ENCODE measurements at places on chromosomes 6 and 20.

DNA sequence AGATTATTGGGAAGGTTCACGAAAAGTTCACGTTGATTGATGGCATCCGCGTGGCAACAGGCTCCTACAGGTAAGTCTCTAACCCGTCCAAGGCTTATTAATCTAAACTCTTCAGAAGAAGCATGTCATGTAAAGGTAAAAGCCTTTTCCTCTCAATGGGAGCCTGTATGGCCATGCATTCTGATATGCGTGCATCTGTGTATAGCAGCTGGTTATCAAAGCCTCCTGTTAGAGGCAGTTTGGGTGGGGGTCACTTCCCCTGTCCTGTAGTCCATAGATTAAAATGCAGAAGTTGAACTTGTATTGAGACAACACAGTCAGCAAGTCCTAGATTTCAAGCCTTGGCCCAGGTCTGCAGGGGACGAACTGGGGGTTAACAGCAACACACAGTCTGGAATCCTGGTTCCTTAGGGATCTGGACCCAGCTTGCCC lies 14.2 kb upstream of the DHX35 start:
- DNase-seq, result no peak

DNA sequence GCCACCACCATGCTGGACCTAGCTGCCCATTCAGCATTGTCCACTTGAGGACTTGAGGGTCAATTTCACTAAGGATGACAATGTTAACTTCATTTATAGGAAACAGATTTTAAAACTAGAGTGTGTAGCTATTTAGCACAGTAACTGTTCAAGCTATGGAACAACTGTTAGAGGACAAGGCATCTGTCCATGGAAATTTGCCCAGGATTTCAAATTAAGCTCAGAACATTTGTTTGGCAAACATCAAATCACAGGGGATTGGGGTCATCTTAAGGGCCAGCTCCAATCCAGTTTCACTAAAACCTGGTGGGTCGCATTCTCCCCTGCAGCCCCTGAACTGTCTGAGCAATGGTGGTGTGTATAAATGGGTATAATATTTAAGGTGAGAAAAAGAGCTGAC lies 35.1 kb downstream of the PM20D2 start:
- no peak for DNase-seq

- DNase-seq, result no peak
These were observed 70.1 kb downstream of the SLC16A10 start for GRCh38 chr6:111157412-111157811.

GRCh38 chr6:104632588-104632987 lies 227.1 kb downstream of the HACE1 start:
- DNase-seq, result no peak

GRCh38 chr6:161153725-161154124 lies 120.1 kb downstream of the AGPAT4 start:
- DNase-seq, result no peak

DNA sequence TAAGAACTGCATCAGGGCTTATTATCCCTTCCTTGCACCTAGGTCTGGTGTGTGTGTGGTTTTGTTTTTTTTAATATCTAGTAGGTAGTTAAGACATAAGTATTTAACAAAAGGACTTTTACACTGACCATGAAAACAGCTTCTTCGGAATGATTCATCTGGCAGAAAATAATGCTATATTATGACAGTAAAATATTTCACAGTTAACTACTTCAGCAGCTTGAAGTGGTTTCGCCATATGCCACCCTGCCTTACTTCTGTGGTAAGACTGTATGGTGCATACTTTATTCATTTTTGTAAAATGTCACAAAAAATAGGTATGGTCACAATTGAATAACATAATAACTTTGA lies 858 bp upstream of the PTPRK start:
- no peak for DNase-seq

DNA sequence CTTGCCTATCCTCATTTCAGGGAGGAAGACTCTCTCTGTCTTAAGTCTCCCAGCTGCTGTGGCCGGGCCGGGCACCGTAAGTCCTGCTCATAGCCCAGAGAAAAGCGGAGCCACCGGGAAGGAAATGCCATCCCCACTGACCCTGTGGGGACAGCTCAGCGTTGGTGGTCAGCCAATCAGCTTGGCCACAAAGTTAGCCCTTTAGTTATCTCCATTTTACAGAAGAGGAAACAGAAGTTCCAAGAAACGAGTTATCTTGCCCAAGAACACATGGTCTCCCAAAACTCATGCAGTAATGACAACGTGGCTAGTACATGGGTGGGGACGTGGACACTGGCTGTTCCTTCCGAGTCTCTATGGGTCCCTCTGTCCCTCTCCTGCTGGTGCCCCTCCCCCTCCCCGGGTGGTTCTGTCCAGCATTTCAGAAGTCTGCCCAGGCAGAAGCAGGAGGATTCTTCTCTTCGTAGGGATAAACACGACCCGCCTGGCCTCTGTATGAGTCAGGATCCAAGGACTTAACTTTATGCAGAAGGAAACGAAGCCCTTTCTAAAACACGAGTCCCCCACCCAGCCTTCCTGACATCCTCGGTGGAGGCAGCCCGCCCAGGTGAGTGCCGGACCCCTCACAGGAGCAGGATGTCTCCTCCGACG lies 273.8 kb downstream of the CDH4 start:
- no peak for DNase-seq

GRCh38 chr6:54112151-54112650 lies 958 bp downstream of the MLIP start:
- no peak for DNase-seq

DNA sequence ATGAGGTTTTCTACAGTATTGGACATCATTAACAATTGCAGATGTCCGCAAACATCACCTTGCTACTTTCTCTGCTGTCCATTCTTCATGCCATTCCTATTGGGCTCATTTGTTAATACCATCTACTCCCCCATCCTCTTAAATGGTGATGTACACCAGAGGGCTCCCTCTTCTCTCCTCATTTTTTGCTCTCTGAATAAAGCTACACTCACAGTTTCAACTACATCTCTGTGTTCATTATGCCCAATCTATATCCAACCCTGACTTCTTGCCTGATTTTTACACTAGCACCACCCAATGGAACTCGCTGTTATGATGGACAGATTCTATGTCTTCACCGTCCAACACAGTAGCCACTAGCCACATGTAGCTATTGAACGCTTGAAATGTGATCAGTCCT lies 288.1 kb upstream of the ID4 start:
- no peak for DNase-seq

DNA sequence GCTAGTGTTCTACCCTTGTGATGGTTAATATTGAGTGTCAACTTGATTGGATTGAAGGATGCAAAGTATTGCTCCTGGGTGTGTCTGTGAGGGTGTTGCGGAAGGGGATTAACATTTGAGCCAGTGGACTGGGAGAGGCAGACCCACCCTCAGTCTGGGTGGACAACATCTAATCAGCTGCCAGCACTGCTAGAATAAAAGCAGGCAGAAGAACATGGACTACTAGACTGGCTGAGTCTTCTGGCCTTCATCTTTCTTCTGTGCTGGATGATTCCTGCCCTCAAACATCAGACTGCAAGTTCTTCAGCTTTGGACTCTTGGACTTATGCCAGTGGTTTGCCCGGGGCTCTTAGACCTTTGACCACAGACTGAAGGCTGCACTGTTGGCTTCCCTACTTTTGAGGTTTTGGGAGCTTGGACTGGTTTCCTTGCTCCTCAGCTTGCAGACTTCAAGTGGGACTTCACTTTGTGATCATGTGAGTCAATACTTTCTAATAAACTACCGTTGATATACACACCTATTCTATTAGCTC lies 50.1 kb downstream of the SDHAF4 start:
- no peak for DNase-seq

- peak; percentile 95 for DNase-seq
These were observed 9.6 kb downstream of the MOXD1 start for GRCh38 chr6:132391391-132392269.

DNA sequence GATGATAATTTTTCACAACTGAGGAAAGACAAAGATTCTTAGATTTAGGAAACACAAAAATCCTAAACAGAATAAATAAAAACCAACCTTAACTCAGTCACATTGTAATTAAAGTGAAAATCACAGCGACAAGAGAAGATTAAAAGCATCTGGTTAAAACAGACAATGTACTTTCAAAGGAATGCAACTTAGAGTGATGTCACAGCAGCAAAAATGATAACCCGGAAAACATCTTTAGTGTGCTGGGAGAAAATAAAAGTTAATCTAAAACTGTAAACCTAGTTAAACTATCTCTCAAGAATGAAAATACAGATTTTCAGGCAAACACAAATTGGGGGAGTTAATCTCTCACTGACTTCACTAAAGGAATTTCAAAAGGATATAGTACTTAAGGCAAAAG lies 76.8 kb upstream of the OGFRL1 start:
- no peak for DNase-seq

GRCh38 chr6:68226460-68226859 lies 408.6 kb upstream of the ADGRB3 start:
- DNase-seq, result no peak

- no peak for DNase-seq
These were observed 523.4 kb downstream of the TENT5A start for GRCh38 chr6:81228912-81229555.

DNA sequence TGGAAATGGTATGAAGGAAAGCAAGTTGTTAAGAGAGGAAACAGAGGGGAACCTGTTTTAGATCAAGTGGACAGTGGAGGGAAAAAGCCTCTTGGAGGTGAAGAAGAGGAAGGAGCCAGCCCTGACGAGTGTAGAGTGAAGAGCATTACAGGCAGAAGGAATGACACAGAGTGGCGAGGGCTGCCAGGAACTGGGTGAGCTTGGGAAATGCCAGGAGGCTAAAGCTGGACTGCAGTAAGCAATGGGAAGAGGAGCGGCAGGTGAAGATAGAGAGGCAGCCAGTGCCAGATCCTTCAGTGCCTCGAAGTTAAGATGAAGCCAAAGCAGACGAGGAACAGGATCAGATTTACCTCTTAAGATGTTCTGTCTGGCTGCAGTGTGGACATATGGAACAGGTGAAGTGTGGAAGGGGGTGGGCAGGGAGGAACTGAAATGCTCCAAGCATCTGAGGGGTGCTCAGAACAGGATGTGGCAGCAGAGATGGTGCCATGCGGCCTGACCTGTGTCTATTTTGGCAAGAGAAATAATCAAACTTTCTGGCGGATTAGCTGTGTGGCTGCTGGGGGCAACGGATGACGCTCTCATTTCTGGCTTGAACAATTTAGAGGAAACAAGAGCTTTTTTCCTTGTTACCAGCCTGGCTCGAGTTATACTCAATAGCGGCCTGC lies 748.4 kb downstream of the PTPRT start:
- DNase-seq, result no peak

DNA sequence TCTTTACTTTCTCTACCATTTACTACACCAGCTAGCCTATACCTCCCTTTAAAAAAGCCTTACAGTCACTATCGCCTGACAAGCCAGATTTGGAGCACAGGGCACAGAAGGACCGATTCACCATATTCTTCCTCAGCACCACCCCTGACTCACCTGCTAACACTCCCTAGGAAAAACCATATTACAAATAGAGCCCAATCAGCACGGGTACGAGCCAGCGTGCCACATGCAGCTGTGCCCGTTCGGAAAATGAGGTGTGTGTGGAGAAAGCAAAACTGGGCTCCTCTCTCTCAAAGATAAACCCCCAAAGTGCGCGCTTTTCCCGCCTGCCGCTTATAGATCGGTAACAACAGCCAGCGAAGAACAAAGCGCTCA lies 1.2 kb downstream of the SYNCRIP start:
- peak; percentile 87 for DNase-seq

GRCh38 chr6:136035378-136036070 lies 184.0 kb downstream of the PDE7B start:
- DNase-seq, result no peak

DNA sequence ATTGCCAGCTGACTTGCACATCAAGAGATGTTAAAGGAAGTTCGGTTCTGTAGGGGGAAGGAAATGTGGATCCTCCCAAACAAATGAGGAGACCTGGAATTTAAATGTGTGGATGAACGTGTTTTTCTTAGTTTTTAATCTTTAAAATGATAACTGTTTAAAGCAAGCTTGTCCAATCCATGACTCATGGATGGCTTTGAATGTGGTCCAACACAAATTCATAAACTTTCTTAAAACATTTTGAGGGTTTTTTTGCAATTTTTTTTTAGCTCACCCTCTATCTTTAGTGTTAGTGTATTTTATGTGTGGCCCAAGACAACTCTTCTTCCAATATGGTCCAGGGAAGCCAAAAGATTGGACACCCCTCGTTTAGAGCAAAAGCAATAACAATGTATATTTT lies 12.6 kb downstream of the TUBB2B start:
- no peak for DNase-seq

GRCh38 chr20:45967551-45968080 lies 4.4 kb downstream of the ZNF335 start:
- no peak for DNase-seq

- DNase-seq, result no peak
These were observed 21.7 kb downstream of the MDFI start for GRCh38 chr6:41659935-41660334.

GRCh38 chr20:36465109-36466080 lies 75.9 kb upstream of the MYL9 start:
- DNase-seq, result no peak

- no peak for DNase-seq
These were observed 11.4 kb downstream of the SYNGAP1 start for GRCh38 chr6:33430991-33431879.

GRCh38 chr6:67633058-67633457 lies 1002.0 kb upstream of the ADGRB3 start:
- DNase-seq, result no peak

DNA sequence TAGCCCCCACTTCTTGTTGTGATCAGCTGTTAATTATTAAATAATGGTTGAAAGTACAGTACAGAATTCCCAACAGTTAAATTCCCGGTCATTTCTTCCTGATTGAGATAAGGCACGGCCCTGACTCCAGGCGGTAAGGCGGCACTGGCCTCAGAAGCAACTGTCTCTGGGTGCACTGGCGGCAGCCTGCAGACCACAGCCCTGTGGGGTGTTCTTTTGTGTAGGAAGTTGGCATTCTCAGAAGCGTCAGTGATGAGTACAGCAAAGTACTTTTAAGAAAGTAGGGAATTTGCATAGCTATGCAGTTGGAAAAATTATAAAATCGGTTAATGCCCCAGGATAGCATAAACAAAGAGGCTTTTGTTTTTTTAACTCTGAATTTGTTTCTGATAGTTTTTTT lies 50.5 kb downstream of the SAMD5 start:
- DNase-seq, result no peak

DNA sequence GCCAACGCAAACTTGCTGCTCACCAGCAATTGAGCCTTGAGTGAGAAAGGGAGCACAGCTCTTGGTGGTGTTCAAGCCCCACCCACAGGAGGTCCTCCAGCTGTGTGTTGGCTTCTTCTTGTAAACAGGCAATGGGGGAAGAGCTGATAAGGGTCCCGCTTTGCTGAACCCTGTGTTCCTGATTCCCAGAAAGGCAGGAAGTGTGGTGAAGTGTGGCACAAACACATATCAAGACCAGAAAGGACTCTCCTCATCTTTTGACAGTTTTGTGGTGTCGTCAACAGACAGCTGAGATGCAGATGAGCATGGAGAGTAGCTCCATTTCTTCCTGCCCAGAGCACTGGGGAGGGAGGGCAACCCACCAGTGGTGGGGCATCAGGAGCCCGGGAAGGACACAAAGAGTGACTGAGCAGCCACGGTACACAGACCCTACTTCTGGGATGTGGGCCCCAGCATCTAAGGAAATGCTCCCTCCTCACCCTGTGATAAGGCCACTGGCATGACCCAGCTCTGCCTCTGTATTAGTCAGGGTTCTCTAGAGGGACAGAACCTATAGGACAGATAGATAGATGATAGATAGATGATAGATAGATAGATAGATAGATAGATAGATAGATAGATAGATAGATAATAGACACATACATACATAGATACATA lies 188.9 kb upstream of the TAB2 start:
- no peak for DNase-seq

Measured in vagina (tissue), 2 donors.